ENCODE measurements at places on chromosomes 5 and 9.
A peak's percentile ranks its signal among the peaks of the same experiment; 100 is the strongest.

DNA sequence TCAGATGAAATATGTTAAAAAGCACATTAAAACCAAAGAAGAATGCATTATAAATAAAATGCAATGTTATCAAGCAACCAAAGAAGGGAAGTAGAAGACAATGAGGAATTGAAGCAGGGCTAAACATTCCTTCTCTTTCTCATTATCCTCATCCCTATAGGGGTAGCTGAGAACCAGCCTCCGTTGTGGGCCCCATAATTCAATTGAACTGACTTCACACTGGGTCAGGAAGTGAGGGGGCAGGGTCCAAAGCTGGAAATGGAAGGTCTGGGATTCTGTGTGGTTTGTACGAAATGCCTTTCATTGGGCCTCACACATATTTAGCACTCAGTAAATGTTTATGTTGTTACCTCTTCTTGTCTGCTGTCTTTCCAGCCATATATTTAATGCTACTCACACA is 220.4 kb upstream of the CD180 start:
- no peak for DNase-seq

GRCh38 chr5:39213447-39214207 is 5.7 kb downstream of the FYB1 start:
- DNase-seq: no peak

DNA sequence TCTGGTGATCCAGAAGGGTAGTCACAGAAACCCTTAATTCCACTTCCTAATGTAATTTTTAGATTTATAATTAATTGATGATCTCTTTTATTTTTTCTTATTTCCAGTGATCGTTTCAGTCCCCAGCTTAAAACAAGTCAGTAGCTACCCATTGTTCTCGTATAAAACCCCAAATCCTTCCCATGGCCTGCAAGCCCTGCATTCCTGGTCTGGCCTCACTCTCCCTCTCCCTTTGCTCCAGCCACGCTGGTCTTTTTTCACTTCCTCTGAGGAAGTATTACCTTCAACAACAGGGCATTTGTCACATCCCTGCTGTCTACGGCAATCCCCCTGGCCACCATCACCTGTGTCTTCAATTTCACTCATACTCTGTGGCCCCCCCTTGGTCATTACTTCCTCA is 44.8 kb downstream of the ACOT12 start:
- no peak for DNase-seq

DNA sequence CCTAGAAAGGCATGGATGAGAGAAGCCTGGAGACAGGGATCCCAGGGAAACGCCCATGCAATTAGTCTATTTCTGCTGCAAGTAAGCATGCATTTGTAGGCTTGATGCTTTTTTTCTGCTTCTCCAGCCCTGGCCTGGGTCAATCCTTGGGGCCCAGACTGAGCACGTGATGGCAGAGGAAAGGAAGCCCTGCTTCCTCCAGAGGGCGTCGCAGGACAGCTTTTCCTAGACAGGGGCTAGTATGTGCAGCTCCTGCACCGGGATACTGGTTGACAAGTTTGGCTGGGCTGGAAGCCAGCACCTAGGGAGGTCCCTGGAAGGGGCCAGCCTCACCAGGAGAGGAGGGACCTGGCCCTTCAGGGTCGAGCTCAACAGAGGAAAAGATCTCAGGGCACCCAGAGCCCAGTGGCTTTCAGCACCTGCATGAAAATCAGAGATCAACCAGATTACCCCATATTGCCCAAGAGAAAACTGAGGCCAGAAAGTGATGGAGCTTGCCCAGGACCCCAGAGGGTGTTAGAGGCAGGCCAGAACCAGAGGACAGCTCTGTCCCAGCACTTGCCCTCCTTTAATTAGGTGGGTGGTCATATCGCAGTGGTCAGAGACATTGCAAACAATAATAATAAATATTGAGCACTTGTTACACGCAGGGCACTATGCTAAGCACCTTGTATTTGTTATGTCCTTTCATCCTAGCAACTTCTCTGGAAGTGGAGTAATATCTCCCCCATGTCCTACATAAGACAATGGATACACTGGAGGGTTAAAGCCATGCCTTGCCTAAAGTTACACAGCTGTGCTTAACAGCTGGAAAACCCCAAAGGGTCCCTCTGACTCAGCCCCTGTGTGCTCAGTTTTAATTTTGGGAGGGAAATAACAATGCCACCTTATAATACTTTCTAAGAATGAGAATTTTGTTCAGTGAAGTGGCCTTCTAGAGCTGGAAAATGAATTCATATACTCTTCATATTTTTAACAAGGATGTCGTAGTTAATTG is 67.1 kb downstream of the KLF4 start:
- peak; percentile 81 for DNase-seq

DNA sequence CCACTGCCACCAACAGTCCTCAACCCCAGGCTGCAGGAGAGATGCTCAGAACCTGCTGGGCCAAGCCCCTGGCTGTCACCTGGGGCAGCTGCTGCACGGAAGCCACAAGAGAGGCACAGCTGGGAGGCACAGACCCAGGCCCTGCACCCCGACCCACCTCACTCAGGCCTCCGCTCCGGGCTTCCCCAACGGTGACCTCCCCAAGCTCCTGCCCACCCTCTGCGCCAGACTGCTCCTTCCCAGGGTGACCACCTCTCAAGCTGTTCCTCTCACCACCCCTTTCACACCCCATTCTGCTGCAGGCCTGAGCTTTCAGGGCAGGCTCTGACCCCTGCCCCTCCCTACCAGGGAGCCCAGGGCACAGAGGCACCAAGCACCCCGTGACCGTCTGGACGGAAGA is 33.0 kb downstream of the VAV2 start:
- no peak for DNase-seq

DNA sequence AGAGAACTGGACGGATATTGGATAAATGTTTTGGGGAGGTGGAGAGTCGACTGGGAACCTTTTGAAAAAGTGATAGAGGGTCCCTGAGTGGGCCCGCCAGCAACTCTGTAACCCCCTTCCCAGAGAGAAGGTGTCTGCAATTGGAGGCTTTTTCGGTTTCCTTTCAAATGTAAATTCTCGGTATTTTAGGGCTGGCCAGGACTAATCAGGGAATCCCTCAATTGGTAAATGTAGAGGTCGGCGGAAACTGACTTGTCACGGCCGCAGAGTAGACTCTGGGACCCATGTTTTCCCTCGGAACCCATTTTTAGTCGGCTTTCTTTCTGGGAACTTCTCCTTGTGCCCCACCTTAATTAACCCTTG is 524 bp downstream of the CCNB1 start:
- DNase-seq: peak; percentile 52

DNA sequence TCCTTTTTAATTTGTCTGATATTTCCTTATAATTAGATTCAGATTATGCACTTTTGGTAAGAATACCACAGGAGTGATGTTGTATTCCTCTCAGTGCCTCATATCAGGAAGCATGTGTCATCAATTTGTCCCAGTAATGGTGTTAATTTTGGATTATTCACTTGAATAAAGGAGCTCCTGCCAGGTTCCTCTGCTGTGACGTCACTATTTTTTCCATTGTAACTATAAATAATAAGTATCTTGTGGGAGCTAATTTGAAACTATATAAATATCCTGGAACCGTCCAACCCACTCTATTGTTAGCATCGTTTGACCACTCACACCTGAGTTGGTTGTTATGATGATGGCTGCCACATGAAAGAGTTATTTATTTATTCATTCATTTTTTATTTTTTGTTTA is 107.9 kb downstream of the INVS start:
- DNase-seq: no peak

- no peak for DNase-seq
Observed at GRCh38 chr9:7676609-7677156, 122.9 kb downstream of the DMAC1 start.

GRCh38 chr5:24385070-24385469 is 259.7 kb downstream of the CDH10 start:
- no peak for DNase-seq

DNA sequence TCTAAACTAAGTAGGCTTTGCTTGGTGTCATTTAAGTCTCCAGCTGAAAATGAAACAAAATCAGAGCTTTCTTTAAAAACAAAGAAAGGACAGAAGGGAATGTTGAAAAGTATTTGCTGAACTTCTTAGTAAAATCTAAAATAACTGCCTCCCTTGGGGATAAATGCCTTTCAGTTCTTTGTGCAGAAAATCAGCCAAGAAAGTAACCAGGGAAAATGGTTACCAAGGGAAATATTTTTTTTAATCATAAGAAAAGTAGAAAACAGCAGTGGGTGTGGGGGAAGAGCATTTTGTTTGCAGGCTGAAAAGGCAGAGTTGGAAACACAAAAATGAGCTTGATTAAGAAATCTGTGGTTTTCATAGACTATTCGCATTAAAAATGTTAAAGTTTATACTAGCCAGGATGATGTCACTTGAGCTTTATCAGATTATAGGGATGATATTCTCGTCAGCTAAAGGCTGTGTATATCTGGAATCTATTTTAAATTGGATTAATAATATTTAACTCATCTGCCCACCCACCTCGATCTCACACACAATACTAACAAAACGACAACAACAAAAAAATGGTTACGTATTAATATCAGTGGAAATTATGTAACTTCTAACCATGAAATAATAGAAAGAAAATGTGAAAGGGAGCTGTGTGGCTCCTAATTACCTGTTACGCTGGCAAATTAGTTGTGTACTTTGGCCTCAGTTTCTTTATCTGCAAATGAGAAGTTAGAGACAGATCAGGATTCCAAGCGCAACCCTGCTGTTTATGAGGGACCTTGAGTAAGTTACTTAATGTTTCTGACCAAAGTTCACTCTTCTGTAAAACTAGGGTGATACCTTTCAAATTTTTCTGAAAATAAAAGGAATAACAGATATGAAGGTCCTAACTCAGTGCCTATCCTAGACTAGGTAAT is at the start of gene ECM2:
ECM2 (minus strand) TSS at position 51 of the 911 bp plus-strand sequence. CDS start 13,124 bp downstream, outside the sequence.
- DNase-seq: no peak

DNA sequence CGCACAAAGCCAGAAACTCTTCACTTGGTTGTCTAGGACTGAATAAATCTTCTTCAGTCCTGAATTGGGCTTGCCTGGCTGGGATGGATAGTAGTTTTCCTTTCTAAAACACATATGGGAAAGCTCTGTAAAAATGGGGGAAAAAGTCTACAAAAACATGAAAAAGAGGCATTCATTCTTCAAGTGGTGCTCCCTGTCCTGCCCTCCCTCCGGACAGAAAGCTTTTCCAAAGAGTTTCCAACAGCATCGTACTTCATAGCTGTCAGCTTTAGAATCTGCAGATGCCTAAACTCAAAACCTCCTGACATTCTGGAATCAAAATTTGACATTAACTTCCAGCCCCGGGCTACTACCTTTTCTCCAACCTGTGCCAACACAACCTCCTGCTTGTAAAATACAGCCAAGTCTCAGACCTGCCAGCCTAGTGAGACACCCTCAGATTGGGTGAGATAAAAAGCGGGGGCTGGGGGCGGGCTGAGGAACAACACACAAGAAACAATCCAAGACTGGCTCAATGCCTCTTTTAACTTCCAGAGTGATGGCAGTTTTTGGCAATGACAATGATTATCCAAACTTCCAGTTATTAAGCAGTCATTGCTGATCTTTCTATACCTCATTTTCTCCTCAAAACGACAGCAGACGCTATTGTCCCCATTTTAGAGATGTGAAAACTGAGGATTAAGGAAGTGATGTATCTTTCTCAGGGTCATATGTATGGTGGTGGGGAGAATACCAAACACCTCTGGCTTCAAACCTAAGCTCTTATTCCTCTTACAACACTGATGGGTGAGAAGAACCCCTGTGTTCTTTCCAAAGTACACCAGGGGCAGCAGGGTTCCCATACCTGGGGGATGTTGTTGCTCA is 1.3 kb downstream of the TNC start:
- DNase-seq: no peak

DNA sequence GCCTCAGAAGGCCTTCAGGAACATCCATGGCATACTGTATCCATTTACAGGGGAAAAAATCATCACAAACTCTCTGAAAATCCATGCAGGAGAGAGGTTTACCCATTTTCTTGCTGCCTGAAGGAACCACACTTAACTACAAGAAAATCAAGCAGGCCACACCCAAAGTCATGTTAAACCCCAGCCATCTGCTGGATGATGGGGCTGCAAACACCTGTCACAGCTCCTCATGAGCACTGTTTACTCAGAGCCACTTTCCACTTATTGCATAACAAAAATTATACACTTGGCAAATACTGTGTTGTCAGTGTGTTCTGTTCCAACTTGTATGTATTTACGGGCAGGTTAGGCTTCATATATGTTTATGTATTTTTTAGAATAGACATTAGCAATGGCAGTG is 35.8 kb downstream of the PPIC start:
- no peak for DNase-seq

GRCh38 chr5:32390819-32391591 is 53.5 kb downstream of the ZFR start:
- DNase-seq: peak; percentile 24

- peak; percentile 53 for DNase-seq
Observed at GRCh38 chr5:43609752-43610151, 6.8 kb downstream of the NNT start.

DNA sequence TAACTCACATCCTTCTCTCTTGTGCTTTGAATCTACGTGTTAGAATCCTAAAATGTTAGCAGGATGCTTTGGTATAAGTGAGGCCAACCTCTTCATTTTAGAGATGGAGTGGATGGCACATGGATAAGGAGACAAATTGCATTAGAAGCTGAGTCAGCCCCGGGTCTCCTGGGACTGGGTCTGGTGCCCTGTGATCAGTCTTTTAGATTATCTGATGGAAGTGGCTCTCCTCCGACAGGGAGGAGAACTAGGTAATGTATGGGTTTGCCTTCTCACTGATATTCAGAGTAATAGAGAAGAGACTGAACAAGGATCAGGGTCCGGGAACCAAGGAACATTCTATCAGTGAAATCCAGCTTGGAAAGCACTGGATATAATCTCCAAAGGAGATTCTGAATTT is 74.9 kb upstream of the TNFSF8 start:
- no peak for DNase-seq

- DNase-seq: no peak
Observed at GRCh38 chr5:60522292-60522905, 177.6 kb downstream of the DEPDC1B start.

DNA sequence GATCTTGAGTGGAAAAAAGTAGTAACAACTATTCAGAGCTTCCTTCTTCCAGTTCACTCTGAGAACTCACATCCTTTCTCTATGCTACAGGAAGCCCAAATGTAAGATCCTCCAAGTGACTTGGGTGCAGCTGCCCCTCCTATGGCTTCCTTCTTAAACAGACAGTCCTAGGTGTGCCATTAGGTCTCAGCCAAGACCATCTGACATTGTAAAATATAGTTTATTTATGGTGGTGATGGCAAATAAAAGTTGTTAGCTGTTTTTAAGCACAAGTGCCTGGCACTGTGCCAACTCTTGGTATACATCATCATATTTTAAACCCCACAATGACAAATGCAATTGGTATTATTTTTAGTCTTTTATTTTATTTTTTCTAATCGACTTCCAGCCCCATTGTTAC is 58.1 kb downstream of the TMEM252 start:
- DNase-seq: peak; percentile 16
